ENCODE measurements at places on chromosomes 13 and 19. TPM values are rescaled to one million over a fixed set of nuclear protein-coding genes. Genes with fewer than 3 reads are reported as not detected.

The ZNF439 gene
- 52.3 TPM for total RNA-seq

The GPC6 gene
- total RNA-seq, result not detected

The SBK2 gene
- not detected for total RNA-seq

The FXYD3 gene
- total RNA-seq, result not detected

The KLHL26 gene
- 14.6 TPM for total RNA-seq

The KATNAL1 gene
- 21.9 TPM for total RNA-seq

The KRI1 gene
- total RNA-seq, result 67.9 TPM

The PLK5 gene
- total RNA-seq, result not detected

The CEACAM7 gene
- not detected for total RNA-seq

The CEACAM3 gene
- not detected for total RNA-seq

The VMAC gene
- total RNA-seq, result 27.8 TPM

The NBEA gene
- 10.7 TPM for total RNA-seq

The INTS6 gene
- total RNA-seq, result 74.7 TPM

The ZNF285 gene
- 7.6 TPM for total RNA-seq

The GPR12 gene
- not detected for total RNA-seq

The FPR1 gene
- not detected for total RNA-seq

The SIGLEC12 gene
- not detected for total RNA-seq

The CHAMP1 gene
- total RNA-seq, result 34.7 TPM

The PSG3 gene
- not detected for total RNA-seq

The IGFLR1 gene
- 245 TPM for total RNA-seq

The ZNF615 gene
- total RNA-seq, result 16.8 TPM

The C19orf25 gene
- 68.1 TPM for total RNA-seq

The MISP3 gene
- total RNA-seq, result 0.34 TPM

The ZNF793 gene
- total RNA-seq, result 12.7 TPM

The COX7A1 gene
- total RNA-seq, result not detected

The STXBP2 gene
- total RNA-seq, result 222 TPM

The URAD gene
- total RNA-seq, result not detected

The A1BG gene
- total RNA-seq, result 18.4 TPM

The KANK2 gene
- total RNA-seq, result 18.9 TPM

The ZNF473 gene
- 9.8 TPM for total RNA-seq

The MCEMP1 gene
- total RNA-seq, result not detected

The KISS1R gene
- 0.56 TPM for total RNA-seq

The EXOC3L2 gene
- total RNA-seq, result not detected

The TIMM29 gene
- total RNA-seq, result 24.2 TPM

The LYPD3 gene
- 0.27 TPM for total RNA-seq

The SMIM24 gene
- not detected for total RNA-seq

The VSTM2B gene
- total RNA-seq, result not detected

The ARHGAP33 gene
- total RNA-seq, result 21.6 TPM

The KLK7 gene
- not detected for total RNA-seq

The ZNF653 gene
- 28.0 TPM for total RNA-seq

The MTRF1 gene
- total RNA-seq, result 29.8 TPM

The SPACA7 gene
- total RNA-seq, result not detected

The SIGLEC11 gene
- not detected for total RNA-seq

The MCF2L gene
- total RNA-seq, result 7.7 TPM

The DENND1C gene
- 119 TPM for total RNA-seq

The ZNF112 gene
- total RNA-seq, result 1.7 TPM

The ADPRHL1 gene
- total RNA-seq, result 1.3 TPM

The DHPS gene
- 187 TPM for total RNA-seq
